CD8-positive, alpha-beta memory T cell (primary cell): ENCODE measurements at places on chromosomes 3 and 15. TPM values are rescaled to one million over a fixed set of nuclear protein-coding genes. Genes with fewer than 3 reads are reported as not detected.

GRCh38 chr3:160675566-160676124, 1.3 kb upstream of the ARL14 start:
- no peaks in the 10 kb centered on the region for H3K36me3 ChIP-seq
- no peaks in the 10 kb centered on the region for H3K4me1 ChIP-seq
- no peak overlapping the region for H3K27ac ChIP-seq
- DNase-seq, result no peak
- H3K27me3 ChIP-seq, result no peaks in the 10 kb centered on the region
- no peak overlapping the region for H3K4me3 ChIP-seq

Gene GP9
- not detected for total RNA-seq

Gene EOMES
- total RNA-seq, result 37.2 TPM

DNA sequence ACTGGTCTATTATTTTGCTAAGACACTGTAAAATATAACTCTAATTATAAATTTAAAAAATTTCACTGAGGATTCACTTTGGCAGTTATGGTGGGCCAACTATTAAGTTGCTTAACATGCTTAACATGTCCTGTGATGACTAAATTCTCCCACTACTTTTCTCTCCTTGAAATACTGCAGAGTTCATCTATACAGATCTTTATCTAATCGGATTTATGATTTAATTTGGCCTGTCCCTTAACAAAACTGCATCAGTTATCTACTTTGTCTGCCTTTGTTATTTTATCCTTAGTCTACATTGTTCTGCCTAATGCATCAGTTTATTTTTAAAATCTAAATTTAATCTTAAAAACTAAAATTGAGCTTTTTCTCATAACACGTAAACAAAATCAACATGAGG, 26.4 kb downstream of the CD96 start:
- H3K4me3 ChIP-seq, result no peak overlapping the region
- no peak for DNase-seq
- no peaks in the 10 kb centered on the region for H3K27me3 ChIP-seq
- H3K27ac ChIP-seq, result no peak overlapping the region
- H3K36me3 ChIP-seq, result peaks cover 15% of the 10 kb centered on the region
- peaks cover 31% of the 10 kb centered on the region for H3K4me1 ChIP-seq

Gene SMCO1
- not detected for total RNA-seq

Gene CLEC3B
- total RNA-seq, result 0.24 TPM

Gene KCNAB1
- total RNA-seq, result not detected

DNA sequence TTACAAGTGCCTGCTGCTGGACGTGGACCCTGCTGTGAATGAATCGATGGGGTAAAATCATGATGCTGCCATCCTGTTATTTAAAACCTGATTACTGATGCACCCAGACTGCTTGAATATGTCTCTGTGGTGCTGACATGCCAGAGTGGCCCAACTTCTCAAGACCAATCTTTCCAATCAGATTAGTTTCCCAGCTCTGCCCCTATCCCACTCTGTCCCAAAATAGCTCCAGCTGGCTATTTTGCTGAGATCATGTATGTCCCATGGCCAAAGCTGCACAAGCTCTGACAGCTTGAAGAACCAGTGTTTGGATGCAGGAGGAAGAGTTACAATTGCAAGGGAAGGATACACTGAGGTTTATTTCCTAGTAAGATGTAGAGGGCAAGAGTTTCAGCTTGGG, 153.6 kb downstream of the TMEM108 start:
- no peaks in the 10 kb centered on the region for H3K36me3 ChIP-seq
- H3K27ac ChIP-seq, result no peak overlapping the region
- no peaks in the 10 kb centered on the region for H3K4me1 ChIP-seq
- no peak overlapping the region for H3K4me3 ChIP-seq
- DNase-seq, result no peak

Gene RBP2
- not detected for total RNA-seq

GRCh38 chr3:121488628-121489027, 57.2 kb downstream of the POLQ start:
- H3K27me3 ChIP-seq, result no peaks in the 10 kb centered on the region
- H3K4me1 ChIP-seq, result no peaks in the 10 kb centered on the region
- DNase-seq, result no peak
- no peak overlapping the region for H3K4me3 ChIP-seq
- no peaks in the 10 kb centered on the region for H3K36me3 ChIP-seq

Gene ISLR2
- not detected for total RNA-seq
